ENCODE measurements at places on chromosomes 7 and 10.

DNA sequence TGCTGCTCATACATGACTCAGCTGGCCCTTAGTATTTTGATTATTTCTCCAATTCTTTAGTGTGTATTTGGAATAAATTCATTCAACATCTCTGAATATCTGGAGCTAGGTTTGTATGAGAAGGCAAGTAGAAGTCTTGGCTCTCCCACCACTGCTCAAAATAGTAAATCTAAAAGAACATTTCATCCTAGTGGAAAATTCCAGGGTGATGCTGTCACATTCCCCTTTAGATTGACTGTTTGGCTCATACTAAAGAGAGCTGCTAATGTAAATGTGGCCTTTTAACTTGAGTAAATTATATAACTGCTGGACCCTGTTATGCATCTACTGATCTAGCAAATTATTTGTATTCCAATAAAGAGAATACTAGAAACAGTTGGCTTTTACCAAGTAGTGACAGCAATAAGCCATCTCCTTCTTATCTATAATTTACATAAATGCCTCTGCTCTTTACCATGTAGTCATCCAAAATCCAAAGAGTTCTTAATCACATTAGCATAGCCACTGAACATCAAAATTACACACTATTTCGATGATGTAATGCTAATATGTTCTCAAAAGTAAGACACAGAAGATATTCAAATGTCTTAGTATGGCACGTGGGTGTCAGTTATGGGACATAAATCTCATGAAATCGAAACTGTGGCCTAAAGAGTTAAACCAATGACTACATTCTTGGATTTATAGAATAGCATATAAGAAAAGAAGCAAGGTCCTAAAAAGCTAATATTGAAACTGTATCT lies 86.9 kb upstream of the KCND2 start:
- DNase-seq = no peak

GRCh38 chr7:120867932-120868331 lies 10.0 kb upstream of the TSPAN12 start:
- no peak for DNase-seq

- no peak for DNase-seq
These were observed 470.2 kb downstream of the PAXIP1 start for GRCh38 chr7:154532771-154533170.

DNA sequence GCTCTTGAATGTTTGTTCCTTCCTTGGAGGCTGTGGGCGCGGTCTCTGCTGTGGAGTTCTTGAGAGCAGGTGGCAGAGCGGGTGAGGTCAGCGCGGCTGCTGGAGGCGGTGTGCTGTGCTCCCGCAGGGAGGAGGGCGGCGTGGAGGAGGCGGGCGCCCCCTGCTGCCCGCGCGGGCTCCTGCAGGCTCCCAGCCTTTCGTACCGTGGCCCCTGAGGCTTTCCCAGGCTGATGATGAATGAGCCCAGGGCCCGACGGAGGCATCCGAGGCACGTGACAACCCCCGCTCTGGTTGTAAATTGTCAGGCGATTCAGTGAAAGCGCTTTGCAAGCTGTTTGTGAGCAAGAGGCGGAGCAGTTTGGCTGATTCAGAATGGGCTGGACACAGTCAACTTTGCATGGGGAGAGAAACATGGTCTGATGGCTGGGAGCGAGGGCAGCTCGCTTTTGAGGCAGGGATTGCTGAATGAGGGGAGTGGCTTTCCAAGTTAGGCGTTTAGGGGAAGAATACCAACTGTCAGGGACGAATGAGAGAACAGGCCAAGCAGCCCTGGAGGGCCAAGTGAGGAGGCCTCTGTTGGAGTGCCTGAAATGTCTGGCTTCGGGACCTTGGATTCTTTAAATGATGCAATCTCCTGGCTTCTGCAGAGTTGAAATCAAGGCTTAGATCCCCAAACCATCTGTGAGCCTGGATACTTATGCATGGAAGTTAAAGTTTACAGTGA lies 46.6 kb downstream of the CDHR3 start:
- peak; percentile 68 for DNase-seq

- DNase-seq = no peak
These were observed 251.3 kb upstream of the VWC2 start for GRCh38 chr7:49522111-49522510.

DNA sequence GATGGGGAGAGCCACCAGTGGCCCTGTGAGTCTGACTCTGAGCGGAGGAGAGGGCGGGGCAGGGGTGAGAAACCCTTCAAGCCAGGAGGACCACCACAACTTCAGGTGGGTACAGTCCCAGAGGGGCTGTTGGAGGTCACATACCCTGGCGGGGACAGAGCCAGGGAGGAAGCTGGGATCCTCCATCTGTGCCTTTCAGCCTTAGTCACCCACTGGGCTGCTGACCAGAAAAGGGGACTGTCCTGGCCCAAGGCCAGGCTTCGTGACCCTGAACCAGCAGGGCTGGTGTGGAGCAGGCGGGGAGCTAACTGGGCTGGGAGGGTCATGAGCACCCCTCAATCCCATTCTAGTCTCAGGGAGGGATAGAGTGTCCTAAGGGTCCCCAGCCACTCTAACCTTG lies 1.5 kb upstream of the CALHM3 start:
- no peak for DNase-seq

- DNase-seq = no peak
These were observed 39.3 kb downstream of the LRRC18 start for GRCh38 chr10:48900371-48900801.

GRCh38 chr7:143974459-143974858 lies 19.8 kb downstream of the OR2F1 start:
- no peak for DNase-seq

DNA sequence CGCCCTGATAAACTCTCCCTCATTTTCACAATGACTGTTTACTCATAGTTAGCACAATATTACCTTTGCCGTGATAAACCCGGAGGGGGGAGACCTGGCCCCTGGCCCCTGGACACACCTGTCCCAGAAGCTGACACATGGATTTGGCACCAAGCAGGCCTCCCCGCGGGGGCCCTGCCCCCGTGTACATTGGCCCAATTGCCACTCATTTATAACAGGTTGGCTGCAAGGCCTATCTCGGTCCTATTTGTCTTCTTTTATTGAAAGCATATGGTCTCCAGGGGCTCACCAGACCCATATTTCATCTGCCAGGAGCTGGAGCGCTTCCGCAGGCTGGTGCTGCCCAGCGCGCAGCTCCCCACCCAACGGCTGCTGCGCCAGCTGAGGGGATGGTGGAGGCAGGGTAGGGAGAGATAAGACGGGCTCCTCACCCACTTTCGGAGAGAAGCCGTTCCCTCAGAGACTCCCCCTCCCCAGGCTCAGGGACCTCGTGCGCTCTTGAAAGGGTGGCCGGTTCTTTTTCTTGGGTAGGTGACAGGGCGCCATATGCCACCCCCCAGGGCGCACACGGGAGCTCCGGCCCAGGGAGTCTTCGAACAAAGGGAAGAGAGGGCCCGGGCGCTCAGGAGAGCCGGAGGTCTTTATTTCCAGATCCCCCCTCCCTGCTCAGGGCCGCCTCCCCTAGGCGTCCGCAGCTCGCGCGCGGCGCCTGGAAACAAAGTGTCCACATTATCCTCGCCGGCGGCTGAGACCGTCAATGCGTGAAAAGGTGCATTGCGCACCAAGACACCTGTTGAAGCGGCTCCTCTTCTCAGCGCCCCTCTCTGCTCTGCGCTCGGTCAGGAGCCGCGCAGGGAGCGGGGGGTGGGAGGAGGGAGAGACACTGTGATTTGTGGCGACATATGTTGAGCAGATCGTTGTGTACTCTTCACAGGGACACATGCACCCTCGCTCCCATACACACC lies 4.3 kb upstream of the NEUROG3 start:
- DNase-seq = no peak

DNA sequence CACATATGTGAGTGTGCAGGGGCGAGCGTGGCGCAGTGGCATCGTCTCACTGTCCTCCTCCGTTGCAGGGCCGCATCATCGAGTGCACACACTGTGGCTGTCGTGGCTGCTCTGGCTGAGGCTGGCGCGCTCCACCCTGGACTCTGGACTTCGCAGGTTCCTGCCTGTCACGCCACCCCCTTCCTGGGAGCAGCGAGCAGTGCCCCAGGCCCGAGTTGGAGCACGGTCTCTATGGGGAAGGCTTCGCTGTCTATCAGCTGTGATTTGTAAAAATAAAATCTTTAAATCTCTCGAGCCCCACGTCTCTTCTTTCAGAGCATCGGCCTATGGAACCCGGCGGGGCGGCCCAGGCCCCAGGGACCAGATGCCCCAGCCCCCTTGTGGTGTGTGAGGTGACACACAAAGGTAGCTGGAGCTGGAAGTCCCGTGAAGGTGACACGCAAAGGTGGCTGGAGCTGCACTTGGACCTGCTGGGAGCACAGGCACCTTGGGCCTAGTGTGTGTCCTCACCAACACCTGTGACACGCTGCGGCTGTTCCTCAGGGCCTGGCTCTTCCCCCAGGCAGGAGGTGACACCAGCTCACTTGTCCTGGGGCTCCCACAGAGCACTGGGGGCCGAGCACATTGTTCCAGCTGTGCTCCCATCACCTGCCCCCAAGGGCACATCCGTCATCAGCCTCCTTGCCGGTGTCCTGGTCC lies 10.7 kb downstream of the BUD31 start:
- DNase-seq = no peak

DNA sequence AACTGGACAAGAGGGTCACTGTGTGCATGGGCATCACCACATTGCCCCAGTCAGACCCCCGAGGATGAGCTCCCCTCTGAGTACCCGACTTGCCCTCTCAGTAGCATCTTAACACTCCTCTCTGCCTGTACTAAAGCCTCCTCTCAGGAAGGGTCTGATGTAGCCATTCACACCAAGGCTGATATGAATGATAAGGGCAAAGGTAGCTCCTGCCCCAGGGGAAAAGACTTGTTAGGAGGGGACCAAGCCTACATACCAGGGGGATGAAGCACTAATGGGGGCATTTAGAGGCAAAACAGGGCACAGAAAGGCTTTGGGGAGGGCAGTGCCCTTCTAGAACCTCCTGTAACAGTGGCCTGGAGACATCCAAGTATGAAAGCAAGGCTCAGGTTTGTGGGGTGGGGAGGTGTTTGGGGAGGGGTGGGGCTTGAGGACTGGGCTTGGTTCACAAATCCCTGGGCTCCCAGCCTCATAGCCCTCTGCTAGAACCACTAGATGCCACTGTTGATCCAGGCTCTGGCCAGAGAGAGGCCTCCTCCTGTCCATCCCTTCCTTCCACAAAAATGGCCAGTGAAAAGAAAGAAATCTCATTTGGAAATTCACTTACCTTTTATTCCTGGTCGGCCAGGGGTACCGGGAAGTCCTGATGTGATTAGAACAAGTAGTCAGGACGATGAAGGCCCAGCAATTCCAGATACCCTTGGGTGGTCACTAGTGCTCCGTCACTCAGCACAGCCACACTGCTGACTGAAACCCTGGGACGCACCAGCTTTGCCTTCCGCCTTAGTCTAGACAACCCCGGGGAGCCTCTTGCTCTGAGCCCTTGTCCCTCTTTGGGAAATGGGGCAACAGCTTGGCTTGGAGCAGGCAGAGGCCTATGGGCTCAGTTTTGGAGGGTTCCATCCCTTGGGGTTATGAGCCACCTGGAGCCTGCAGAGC lies 40.3 kb downstream of the COL17A1 start:
- DNase-seq = no peak

- DNase-seq = no peak
These were observed 61.3 kb downstream of the RBM33 start for GRCh38 chr7:155705623-155706360.

- DNase-seq = no peak
These were observed 112.2 kb upstream of the GALNT17 start for GRCh38 chr7:71019706-71020105.

- DNase-seq = no peak
These were observed 13.4 kb downstream of the TMEM209 start for GRCh38 chr7:130191791-130192190.

- DNase-seq = no peak
These were observed 160.2 kb downstream of the DKK1 start for GRCh38 chr10:52474265-52474664.

All from T-helper 2 cell (primary cell).